HuH-7.5 (cell line): ENCODE measurements at places on chromosomes 7 and 10.

DNA sequence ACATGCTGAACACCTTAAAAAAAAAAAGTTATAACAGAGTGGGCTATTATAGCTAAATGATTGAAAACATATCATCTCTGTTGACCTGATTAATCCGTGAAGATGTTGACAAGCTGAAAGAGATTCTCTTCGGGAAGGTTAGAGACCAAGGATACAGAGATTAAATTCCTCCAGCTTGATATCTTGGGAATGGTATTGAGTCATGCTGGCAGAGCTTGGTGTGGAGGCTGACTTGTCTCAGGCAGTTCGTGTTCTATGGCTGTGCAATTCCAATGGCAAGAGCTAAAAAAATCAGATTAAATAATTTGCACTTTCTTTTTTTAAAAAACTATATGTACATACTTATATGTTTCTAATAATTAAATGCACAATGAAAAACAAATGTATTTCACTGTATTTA lies 24.9 kb upstream of the CACNA2D1 start:
- no peak for DNase-seq

- DNase-seq = no peak
Observed at GRCh38 chr10:63866747-63867140, 345.5 kb downstream of the REEP3 start.

- DNase-seq = no peak
Observed at GRCh38 chr7:156907656-156908055, 14.7 kb upstream of the LMBR1 start.

- DNase-seq = no peak
Observed at GRCh38 chr10:91153508-91153907, 67.0 kb upstream of the PCGF5 start.

DNA sequence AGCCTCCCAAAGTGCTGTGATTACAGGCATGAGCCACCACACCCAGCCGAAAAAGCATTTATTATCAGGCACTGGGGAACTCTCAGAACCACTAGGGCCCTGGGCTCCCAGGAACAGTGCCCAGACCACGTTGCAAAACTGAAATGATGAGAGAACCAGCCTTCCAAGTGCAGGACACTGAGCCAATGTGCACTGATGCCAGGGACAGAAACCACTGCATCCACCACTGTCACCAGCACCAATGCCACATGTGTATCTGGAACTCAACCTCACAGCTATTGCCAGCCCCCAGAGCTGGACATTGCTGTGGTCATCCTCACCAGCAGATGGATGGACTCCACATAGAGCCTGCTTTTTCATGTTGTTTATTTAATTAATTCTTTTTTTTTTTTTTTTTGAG lies 28.2 kb upstream of the TPST1 start:
- DNase-seq = no peak
